Activated CD4-positive, alpha-beta memory T cell treated with anti-CD3 and anti-CD28 coated beads, Interleukin-2, amount 10 ng/mL, durations not matched to agents 7 days and 5 days (primary cell): ENCODE measurements at places on chromosomes 7 and 10.

DNA sequence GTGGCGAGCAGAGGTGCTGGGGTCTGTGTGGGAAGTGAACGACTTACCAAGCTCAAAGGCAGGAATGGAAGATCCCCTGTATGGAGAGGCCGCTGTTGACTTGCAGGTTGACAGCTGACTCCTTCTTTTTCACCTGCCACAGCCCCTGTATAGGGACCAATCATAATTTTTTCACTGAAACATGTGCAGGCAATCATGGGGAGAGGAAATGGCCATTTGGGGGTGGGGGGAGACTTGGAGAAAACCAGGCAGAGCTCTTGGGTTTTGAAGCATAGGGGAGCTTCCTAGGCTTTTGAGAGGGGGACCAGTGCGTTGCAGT, 101.4 kb downstream of the WDR37 start:
- peak; percentile 9 for DNase-seq

- DNase-seq, result no peak
These were observed 271.0 kb upstream of the LRRTM3 start for GRCh38 chr10:66654861-66655260.

GRCh38 chr7:106629516-106629915, 31.4 kb downstream of the CCDC71L start:
- DNase-seq, result no peak

GRCh38 chr7:3592401-3593134, 291.5 kb downstream of the SDK1 start:
- no peak for DNase-seq

GRCh38 chr7:24279512-24279911, 4.5 kb upstream of the NPY start:
- DNase-seq, result no peak

DNA sequence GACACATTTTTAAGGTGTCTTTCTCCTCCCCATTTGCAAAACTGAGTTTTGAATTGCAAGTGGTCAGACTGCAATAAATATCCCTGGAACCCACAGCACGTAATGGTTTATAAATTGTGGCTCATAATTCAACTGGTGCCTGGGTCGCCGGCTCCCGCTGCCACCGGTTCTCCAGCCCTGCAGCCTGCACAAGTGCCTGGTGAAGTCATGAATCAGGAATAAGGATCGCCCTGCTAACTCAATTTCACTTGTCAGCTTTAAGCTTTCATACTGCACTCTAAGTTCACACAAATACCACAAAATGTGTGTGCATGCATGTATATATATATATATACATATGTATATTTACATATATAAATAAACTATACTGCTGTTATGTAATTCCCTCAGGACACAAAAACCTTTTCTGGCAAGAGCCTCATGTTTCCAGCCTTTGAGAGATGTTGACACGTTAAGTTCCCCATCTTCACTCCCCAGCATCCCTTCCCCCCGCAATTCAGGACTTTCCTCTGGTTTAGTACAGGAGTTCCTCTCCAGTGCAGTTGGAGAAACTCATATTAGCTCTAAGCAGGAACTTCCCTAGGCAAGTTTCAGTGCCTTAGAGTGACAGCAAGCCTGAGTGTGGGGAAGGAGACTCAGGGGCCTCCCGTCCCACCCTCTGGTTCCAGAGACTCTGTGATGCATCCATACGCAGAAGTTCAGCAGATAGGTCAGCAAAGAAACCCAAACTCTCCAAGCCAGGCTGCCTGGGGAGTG, 129.2 kb upstream of the UNC5B start:
- peak; percentile 7 for DNase-seq

- DNase-seq, result no peak
These were observed 61.2 kb downstream of the GSAP start for GRCh38 chr7:77354914-77355313.

DNA sequence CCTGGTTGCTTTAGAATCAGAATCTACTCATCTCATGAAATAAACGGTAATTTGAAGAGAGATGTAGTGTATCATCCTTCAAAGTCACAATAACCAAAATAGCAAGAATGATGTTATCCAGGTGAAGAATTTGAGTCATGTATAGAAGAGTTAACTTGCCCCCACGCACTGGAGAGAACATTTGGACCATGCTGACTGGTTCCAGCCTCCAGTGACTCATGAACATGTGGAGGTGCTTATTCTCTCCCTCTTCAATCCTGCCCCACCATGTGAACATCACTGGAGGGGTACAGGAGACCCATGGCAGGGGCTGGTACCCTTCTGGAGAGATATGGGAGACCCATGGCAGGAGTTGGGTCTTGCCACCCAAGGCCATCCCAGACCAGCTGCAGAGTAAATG, 427.8 kb downstream of the CALN1 start:
- DNase-seq, result no peak

- peak; percentile 20 for DNase-seq
These were observed at the start of gene LRRTM3 for GRCh38 chr10:66925896-66926715. Gene LRRTM3, plus strand, starts transcription at chr10:66926036.
